Uterus (tissue), 4 donors: ENCODE measurements at places on chromosomes 11 and 22. TPM values are rescaled to one million over a fixed set of nuclear protein-coding genes. Genes with fewer than 3 reads are reported as not detected.

GRCh38 chr11:16191212-16191867, 165.0 kb downstream of the SOX6 start:
- DNase-seq, result no peak

DNA sequence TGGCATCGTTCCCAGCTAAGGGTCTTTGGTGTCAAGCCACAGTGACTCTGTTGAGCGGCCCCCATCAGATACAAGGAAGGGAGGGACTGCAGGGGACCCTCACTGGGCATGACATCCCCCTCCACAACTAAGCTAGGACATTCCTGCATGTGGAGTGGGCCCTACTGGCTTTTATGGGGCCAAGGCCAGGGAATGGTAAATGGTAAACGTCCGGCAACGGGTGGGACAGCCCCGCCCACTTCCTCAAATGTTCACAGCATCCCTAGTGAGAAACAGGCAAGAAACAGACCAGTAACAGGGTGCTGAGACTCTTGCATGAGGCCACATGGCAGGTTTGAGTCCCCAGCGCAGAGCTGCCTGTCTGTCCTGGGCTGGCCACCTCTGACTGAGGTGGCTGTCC, 4.4 kb downstream of the TMPRSS6 start:
- DNase-seq, result no peak

DNA sequence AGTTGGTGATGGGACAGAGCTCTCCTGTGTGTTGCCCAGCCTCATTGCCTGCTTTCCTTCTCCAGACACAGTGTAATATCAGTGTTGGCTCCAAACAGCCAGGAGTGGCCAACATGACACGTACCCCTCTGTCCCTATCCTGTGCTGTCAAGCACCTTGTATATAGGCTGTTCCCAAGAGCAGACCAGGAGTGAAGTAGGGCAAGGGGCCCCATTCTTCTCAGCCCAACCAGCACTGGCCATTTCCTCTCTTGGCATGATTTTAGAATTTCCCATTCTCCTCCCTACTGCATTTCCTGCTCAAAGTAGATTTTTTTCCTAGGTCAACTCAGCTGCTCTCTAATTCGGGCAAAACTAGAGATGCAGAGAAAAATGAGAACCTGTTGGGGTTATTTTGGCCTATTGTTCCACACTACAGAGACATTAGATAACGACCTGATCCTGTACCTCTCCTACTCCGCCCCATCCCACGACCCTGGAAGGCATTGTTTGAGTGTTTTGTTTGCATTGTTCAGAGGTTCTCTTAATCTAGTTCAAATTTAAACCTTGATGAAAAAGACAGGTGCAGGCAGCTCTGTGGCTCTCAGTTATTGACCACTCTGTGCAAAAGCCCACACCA, 95.6 kb downstream of the RASSF10 start:
- DNase-seq, result no peak

The TMEM121B gene
- 0.26 TPM for total RNA-seq

The MS4A3 gene
- not detected for total RNA-seq

The TAGLN gene
- total RNA-seq, result 3,996 TPM

The SMIM38 gene
- total RNA-seq, result 0.77 TPM
